ENCODE measurements at places on chromosomes 2 and 18. TPM values are rescaled to one million over a fixed set of nuclear protein-coding genes. Genes with fewer than 3 reads are reported as not detected.

- no peak for DNase-seq
These were observed 507.3 kb upstream of the LRRTM4 start for GRCh38 chr2:78029392-78029995.

- no peak for DNase-seq
These were observed 3.6 kb downstream of the LRP1B start for GRCh38 chr2:142127248-142127647.

DNA sequence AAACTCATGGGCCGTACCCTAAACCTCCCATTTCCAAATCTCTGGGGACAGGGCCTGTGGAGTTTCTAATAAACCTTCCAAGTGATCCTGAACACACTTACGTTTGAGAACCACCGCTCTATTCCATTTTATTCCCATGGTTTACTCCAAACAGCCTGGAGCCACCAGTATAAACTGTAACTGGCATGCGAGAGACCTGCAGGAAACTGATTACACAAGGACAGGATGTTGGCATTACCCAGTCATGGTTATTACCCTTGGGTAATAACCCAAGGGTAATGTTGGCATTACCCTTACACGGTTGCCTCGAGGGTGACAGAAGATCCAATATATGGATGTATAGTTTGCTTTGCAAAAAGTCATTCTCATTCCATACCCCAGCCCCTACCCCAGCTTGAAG, 37.0 kb upstream of the YPEL5 start:
- no peak for DNase-seq

Gene SP9
- polyA plus RNA-seq = not detected

DNA sequence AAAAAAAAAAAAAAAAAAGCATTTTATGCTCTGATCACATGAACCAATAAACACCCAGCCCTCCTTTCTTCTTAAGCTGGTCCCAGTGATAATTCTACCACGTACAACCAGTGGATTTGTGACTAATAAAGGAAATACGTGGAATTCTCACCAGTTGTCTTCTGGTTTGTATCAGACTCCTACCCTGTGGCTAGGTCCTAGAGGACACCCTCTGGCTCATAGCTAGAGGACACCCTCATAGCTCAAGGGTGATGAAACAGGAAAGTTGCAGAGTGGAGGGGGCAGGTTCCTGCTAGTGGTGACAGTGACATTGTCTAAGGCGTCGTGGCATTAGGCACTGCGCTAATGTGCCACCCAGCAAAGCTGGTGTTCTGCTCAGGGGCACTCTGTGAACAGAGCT, 167.8 kb downstream of the BCL11A start:
- DNase-seq = no peak

DNA sequence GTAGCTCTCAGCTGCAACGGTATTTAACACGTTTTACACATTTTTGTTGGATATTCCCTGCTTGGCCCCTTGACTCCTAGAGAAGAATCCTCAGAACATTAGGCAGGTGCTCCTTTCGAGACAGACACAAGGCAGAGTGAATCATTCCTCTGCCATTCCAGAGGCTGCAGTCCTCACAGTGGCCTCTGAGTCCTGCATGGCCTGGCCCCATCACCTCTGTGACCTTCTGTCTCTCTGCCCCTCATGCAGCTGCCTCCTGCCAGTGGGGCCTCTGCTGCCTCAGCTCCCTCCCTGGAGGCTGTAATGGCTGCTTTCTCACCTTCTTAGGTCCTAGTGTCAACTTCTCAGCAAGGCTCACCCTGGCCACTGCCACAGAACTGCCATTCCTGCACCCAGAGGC, 101.3 kb downstream of the PTPRM start:
- no peak for DNase-seq

Gene IL18R1
- 3.2 TPM for polyA plus RNA-seq

DNA sequence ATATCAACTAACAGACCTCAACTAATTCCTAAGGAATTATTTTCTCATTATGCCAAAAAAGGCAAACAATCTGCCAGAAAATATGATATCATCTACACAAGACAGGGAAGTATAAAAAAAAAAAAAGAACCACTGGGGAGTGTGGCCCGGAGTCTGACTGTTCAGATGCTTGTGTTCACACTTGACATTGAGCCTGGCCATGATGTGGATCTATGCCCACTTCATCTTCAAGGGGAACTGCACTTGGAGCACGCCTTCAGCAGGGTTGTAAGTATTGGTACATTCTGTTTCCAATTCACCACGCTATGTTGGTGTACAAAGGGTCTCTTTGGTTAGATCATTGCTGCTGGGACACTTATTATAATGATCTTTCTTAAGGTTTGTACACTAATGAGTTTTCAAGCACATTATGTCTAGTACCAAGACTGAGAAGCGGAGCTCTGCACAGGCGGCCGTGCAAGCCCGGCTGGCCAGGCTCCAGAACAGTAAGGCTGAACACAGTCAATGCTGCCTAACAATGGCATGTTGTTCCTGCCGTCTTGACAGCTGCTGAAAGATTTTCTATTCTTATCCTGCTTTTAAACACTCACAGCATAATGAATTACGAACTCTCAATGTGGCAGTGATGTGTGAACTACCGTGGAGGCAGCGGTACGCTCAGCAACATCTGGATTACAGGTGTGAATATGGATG, 788.4 kb upstream of the SOX11 start:
- DNase-seq = no peak

Gene NT5DC4
- polyA plus RNA-seq = 0.83 TPM

Gene RNF152
- polyA plus RNA-seq = 13.0 TPM

GRCh38 chr2:62194558-62195420, 1.1 kb upstream of the B3GNT2 start:
- no peak for DNase-seq

- no peak for DNase-seq
These were observed 160.0 kb downstream of the PTGR3 start for GRCh38 chr18:75048776-75049454.

DNA sequence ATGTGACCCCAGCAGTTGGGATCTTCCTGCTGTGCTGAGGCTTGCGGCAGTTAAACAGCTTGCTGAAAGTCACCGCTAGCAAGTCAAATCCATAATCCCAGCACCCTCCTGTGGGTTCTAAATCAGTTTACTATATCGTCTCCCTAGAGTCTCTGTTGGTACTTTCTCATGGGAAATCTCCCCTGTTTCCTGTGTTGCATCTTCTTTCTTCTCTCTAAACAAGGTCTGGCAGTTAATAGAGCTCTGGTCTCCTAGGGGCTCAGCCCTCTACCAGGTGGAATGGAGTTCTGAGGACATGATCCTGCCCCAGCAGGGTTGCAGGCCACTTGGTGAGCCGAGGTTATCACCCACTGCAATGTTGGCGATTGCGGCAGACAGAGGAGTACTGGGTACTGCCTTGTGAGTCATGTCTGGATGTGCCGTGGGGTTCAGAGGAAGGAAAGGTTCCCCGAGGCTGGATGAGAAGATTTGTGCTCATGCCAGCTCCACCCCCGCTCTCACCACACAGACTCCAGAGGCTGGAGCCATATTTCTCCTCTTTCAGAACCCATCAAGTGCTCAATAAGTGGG, 59.4 kb upstream of the SIX2 start:
- DNase-seq = no peak

DNA sequence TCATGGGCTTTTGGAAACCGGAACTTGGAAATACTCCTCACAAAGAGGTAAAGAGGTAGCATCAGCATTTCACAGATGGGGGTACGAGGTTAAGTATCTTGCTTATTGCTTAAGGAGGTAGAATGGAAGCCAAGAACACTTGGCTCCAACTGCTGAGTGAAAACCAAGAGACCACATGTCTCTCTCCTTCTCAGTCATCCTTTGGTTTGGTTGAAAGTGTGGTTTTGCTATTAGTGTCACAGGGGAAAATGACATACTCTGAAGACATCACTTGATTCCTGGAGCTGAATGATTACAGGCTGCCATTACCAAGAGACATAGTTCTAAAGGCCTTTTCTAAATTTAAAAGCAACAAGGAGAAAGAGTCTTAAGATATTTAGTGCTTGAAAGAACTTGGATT, 41.5 kb downstream of the ANTXR1 start:
- DNase-seq = no peak

Gene AP1S3
- 13.2 TPM for polyA plus RNA-seq

Gene MARCHF4
- polyA plus RNA-seq = 0.08 TPM

- DNase-seq = no peak
These were observed 141.0 kb upstream of the BCL2L11 start for GRCh38 chr2:110979471-110980338.

Gene GALNT5
- 0.70 TPM for polyA plus RNA-seq

Gene MAP3K19
- 0.73 TPM for polyA plus RNA-seq

DNA sequence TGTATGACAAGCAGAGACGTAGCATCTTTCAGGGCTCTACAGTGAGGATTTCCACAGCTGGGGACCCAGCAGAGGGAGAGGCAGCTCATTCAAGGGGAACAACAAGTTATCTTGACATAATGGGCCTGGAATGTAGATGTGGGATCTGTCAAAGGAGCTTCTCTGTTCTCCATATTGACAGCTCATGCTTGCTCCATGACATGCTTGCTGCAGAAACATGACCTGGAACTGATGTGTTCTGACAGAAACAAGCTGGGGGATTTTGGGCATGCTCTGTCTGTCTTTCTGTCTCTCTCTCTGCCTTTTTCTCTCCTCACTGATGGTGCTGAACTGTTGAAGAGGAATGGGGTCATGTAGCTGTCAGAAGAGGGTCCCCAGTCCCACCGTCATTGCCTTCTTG, 79.6 kb downstream of the MMADHC start:
- DNase-seq = no peak

GRCh38 chr2:13779996-13780395, 852.5 kb upstream of the LRATD1 start:
- no peak for DNase-seq

Gene CD8B
- 0.88 TPM for polyA plus RNA-seq

- peak; percentile 76 for DNase-seq
These were observed 141.9 kb upstream of the ID2 start for GRCh38 chr2:8539743-8540551.

DNA sequence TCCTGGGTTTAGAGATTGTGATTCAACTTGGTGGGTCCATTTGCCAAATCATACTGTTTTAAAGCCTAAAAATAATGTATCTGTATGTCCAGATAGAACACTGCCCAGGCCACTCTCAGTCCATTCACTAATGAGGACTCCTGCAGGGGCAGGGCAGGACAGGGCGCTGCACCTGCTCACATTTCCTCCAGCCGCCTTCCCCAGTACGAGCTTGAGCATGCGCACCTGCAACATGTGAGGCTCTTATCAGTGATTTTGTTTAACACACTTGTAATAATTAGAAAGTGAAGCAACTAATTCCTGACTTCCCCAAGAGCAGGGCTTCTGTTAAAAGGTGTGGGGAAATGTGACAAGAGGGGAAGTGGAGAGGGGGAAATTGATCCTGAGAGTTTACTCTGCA, 89.7 kb downstream of the AFF3 start:
- DNase-seq = no peak

Gene PROKR1
- 0.40 TPM for polyA plus RNA-seq

Gene BCL11A
- 15.1 TPM for polyA plus RNA-seq

Gene RNMT
- 66.0 TPM for polyA plus RNA-seq

Gene GLI2
- polyA plus RNA-seq = 10.8 TPM

GRCh38 chr2:96954011-96954846, 32.2 kb downstream of the FAM178B start:
- no peak for DNase-seq

- DNase-seq = no peak
These were observed 5.4 kb downstream of the MARS2 start for GRCh38 chr2:197710424-197711042.

DNA sequence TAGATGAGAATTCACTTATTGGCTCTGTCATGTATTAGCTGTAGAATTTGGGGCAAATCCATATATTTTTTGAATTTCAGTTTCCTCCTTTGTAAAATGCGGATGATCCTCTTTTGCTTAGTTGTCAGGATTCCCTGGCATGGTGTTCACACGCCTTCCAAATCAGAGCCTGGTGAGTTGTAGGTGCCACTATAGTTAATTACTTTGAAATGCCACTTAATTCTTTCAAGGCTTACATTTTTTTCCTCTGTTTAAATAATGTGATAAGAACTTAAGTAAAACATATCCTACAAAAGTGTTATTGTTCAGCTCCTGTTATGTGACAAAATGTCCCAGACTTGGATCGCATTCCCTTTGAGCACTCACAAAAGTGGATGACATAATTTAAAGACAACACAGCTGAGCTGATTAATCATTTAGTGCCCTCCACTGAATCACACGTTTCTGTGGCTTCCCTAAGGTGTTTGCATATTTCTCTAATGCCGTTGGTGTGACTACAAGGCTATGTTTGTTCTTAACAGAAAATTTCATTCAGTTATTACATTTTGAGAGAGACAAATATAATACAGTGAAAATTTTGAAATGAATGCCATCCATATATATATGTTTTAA, 471.2 kb upstream of the CHST9 start:
- no peak for DNase-seq

DNA sequence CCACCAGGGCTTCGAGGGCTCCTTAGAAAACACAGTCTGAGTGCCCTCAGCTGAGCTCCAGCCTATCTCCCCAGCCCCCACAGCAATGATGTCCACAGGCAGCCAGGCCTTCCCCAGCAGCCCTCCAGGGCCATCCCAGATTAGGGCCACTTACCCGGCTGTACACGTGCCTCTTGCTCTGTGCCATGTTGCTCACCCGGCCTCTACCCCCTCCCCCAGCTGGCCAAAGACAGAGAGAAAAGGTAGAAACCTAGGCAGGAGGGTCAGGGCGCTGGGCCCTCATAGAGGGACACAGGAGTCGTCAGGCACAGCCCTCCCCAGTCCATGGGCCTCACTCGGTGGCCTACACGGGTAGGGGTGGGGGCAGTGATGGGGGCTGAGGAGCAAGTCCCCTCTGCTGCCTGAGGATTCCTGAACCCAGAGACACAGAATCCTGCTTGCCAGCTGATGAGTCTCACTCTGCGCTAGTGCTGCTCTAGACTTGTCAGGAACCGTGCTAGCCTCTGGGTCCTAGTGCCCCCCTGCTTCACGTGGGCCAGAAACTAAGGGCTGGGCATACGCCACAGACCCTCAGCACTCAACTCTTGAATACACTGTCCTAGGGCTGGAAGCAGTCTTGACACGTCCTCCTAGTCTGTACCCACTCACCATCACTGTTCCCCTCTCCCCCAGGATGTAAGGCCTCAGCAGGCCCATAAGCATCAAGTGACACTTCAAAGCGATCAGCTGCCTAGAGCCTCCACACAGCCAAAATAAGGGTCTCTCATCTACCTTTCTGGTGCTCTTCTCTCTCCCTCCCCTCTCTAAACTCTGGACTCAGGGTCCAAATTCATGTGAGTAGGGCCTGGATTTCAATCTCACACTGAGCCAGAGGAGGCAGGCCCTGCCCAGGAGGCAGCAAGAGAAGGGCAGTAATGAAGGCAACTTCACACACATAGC, at the start of gene DCTN1:
Gene DCTN1 (minus strand): TSS at position 461 of the 939 bp plus-strand sequence. CDS start 274 bp downstream, at position 187.
- DNase-seq = peak; percentile 53

Gene CHRNG
- 1.5 TPM for polyA plus RNA-seq

Gene PDCD1
- 0.13 TPM for polyA plus RNA-seq

All from left kidney (tissue), 8 donors.